ENCODE measurements at places on chromosomes 1 and 21.

GRCh38 chr1:218257971-218258370 is 27.1 kb upstream of the RRP15 start:
- DNase-seq: no peak

DNA sequence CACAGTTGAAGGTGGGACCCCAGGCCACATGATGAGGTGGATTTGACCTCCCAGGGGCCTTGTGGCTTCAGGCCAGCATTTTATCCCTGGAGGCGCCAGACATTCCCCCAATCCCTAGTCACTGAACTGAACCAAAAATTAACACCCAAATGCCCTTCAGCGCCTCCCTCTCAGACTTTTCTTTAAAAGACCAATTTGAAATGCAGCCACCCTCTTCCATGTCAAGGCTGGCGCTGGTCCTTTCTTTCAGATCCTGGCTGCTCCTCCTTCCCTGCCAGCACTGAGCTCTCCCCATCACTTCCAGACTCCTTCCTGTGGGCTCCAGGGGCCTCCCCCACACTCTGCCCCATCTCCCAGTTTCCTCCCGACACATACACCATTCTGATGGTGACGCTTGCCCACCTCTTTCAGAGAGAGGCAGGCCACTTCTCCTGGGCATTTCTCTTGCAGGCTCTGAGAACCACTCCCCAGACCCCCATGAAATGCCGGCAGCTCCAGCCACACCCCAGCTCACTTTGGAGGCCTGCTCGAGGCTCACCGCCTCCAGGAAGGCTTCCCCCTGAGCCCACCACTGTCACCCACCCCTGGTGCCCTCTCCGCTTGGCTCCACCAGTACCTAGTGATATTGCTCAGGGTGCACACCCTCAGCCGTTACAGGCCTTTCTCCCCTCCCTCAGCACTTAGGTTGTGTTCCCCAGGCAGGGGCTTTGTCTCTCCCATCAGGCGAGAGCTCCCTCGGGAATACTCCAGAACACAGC is 27.0 kb downstream of the NAV1 start:
- DNase-seq: no peak

DNA sequence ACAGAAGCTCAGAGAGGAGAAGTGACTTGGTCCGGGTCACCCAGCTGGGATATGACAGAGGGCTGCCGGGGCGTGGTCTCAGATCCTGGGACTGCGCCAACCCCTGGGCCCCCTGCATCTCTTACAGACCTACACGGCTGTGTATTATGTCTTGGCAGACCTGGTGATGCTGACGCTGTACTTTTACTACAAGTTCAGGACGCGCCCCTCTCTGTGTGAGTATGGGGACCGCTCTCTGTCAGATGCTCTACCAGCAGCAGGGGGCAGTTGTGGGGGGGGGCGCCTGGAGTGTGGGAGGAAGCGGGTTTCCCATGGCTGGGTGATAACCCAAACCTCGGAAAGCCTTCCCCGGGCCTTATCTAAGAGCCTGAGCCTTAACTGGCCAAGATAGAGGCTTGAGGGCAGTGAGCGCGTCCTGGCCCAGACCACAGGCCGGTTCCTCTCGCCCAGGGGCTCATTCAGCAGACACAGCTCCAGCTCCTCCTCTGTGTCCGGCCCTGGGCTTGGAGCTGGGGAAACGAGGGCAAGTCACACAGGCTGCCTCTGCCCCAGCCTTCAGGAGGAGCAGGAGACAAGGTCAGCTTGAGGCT is 13.3 kb downstream of the SLC66A1 start:
- DNase-seq: no peak

- no peak for DNase-seq
Observed at GRCh38 chr1:166353213-166353612, 186.4 kb upstream of the FAM78B start.

DNA sequence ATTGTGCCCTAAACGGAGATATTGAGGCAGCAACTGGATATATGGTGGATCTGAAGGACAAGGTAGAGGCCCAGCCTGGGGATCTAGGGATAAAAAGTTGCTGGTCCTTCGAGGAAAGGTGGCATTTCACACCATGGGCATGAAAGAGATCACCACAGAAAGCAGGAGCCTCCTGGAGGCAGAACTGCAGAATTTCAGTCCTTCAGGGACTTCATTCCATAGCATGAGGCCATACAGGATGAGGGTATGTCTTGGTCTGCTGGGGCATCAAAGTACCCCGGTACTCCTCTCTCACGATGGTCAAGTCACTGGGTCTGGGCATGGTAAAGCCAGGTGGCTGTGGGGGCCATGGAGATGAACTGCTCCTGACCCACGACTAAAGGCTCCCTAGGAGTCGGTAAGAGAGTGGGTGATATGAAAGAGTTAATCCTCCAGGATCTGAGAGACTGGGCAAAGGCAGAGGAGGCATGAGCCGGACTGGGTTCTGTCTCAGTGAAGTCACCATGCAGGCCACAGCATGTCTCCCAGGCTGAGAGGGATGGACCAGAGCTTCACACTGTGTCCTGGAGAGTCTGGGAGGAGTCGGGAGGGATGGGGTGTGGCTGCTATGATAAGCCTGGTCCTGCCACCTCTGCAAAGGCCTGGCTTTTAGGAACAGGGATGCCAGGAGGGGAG is 5.8 kb upstream of the SPRR5 start:
- DNase-seq: no peak

DNA sequence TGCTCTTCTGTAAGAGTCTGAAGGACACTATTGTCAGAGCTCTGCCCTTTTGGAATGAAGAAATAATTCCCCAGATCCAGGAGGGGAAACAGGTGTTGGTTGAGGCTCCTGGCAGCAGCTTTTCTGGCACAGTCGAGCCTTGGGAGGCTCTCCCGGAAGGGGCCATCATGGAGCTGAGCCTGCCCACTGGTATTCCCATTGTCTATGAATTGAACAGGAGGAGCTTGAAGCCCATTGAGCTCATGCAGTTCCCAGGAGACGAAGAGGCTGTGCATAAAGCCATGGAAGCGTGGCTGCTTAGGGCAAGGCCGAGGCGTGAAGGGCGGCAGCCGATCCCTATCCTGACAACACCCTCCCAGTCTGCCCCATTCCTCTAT is 26.6 kb downstream of the UBE4B start:
- no peak for DNase-seq

- no peak for DNase-seq
Observed at GRCh38 chr1:157097692-157098091, 1.9 kb downstream of the ETV3L start.
